Uterine smooth muscle cell (primary cell): ENCODE measurements at places on chromosomes 6 and 20. TPM values are rescaled to one million over a fixed set of nuclear protein-coding genes. Genes with fewer than 3 reads are reported as not detected.

Gene SLC22A3
- 1.8 and 2.9 TPM in 2 replicates for total RNA-seq

Gene FOXA2
- 1.00 TPM in 1 of 2 replicates, not detected in the other for total RNA-seq

Gene SMAP1
- 15.9 and 16.5 TPM in 2 replicates for total RNA-seq

Gene TFAP2C
- 8.5 and 9.5 TPM in 2 replicates for total RNA-seq

Gene SEMG1
- total RNA-seq: not detected in 2 replicates

Gene PRRT1
- 0.11 and 0.12 TPM in 2 replicates for total RNA-seq

Gene SLC35F1
- total RNA-seq: 0.12 TPM in 1 of 2 replicates, not detected in the other

Gene ADISSP
- total RNA-seq: 29.6 and 39.6 TPM in 2 replicates

Gene HFE
- 14.7 and 21.1 TPM in 2 replicates for total RNA-seq

Gene ZHX3
- total RNA-seq: 24.0 and 64.6 TPM in 2 replicates

Gene GGTLC1
- total RNA-seq: not detected in 2 replicates

Gene SALL4
- 0.22 and 0.25 TPM in 2 replicates for total RNA-seq

Gene HLA-DMA
- 0.33 and 1.1 TPM in 2 replicates for total RNA-seq

Gene BMP7
- total RNA-seq: not detected in 2 replicates

Gene POLR1C
- total RNA-seq: 27.7 and 45.9 TPM in 2 replicates

Gene MSH5
- total RNA-seq: 13.0 and 21.6 TPM in 2 replicates

Gene PPIL6
- total RNA-seq: 2.3 and 5.0 TPM in 2 replicates

Gene HDAC2
- 71.1 and 101 TPM in 2 replicates for total RNA-seq

Gene ABHD16B
- not detected in 2 replicates for total RNA-seq

Gene MYL9
- 7.2 and 18.2 TPM in 2 replicates for total RNA-seq

Gene GPX5
- not detected in 2 replicates for total RNA-seq

Gene BMP2
- total RNA-seq: 5.0 and 13.5 TPM in 2 replicates

Gene OLIG3
- total RNA-seq: not detected in 2 replicates

Gene UST
- 10.8 and 27.1 TPM in 2 replicates for total RNA-seq

Gene PI16
- 0.11 and 0.75 TPM in 2 replicates for total RNA-seq

Gene RBPJL
- total RNA-seq: not detected in 2 replicates

Gene TCF15
- total RNA-seq: not detected in 2 replicates

Gene KHDRBS2
- not detected in 2 replicates for total RNA-seq

Gene ARFRP1
- 43.7 and 61.0 TPM in 2 replicates for total RNA-seq

Gene PRDM13
- under 0.01 TPM in 1 of 2 replicates, not detected in the other for total RNA-seq
